ENCODE measurements at places on chromosomes 13 and 19. TPM values are rescaled to one million over a fixed set of nuclear protein-coding genes. Genes with fewer than 3 reads are reported as not detected.
A peak's percentile ranks its signal among the peaks of the same experiment; 100 is the strongest.

FGF22 gene
- not detected for total RNA-seq

GRCh38 chr13:78826312-78826711 is 167.4 kb upstream of the OBI1 start:
- DNase-seq, result no peak

DNA sequence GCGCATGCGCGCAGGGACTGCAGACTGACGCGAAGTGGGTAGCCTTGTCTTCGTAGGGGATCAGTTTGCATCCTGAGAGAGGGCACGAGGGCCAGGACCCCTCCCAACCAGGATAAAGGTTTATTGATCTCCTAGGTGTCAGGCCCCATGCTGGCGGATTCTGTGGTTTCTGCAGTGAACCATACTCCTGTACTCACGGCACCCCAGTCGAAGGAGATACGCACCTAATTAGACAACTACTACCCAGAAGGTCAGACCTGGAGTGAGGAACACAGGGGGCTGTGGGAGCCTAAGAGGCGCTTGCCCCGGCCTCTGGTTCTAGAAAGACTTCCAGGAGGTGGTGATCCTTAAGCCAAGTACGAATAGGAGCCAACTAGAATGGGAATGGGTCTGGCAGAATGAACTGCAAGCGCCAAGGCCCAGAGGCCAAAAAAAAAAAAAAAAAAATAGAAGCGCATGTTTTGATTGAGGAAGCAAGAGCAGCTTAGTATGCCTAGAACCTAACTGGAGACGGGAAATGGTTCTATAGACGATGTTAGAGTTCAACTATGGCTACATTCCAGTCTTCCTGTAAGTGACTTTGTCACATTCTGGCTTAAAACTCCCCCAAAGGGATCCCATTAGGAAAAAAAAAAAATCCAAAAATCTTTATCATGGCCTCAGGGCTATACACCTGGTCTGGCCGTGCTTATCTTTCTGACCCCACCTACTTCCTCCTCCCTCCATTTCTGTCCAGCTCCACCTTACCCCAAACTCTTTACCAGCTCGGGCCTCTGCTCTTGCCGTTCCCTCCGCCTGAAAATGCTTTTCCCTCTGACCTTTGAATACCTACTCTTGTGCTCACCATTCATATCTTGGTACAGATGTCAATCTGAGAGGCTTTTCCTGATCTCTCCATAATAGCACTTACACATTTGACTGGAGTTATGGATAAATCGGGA is 902 bp upstream of the ZNF428 start:
- DNase-seq, result peak; percentile 84

DNA sequence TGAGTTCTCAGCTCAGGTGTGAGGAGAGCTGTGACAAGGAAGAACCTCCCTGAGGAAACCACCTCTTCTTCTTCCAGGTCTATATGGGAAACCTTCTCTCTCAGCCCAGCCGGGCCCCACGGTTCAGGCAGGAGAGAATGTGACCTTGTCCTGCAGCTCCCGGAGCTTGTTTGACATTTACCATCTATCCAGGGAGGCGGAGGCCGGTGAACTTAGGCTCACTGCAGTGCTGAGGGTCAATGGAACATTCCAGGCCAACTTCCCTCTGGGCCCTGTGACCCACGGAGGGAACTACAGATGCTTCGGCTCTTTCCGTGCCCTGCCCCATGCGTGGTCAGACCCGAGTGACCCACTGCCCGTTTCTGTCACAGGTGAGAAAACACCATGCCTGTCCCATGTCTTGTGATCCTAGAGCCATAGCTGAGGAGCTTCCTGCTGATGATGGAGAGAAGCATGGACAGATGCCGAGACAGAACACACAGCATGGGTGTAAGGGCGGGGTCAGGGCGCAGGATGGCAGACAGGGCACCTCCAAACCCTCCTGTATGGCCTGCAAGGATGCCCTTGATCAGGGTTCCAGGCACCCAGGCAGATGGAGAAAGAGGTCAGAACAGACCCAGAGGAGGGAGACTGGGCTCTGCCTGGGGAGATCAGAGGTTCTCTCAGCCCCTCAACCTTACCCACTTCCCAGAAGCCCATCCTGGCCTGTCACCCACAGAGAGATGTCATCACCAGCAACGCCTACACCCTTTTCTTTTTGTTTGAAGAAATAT is 5.4 kb downstream of the KIR3DL3 start:
- DNase-seq, result no peak
